ENCODE measurements at places on chromosomes 5 and 9.

DNA sequence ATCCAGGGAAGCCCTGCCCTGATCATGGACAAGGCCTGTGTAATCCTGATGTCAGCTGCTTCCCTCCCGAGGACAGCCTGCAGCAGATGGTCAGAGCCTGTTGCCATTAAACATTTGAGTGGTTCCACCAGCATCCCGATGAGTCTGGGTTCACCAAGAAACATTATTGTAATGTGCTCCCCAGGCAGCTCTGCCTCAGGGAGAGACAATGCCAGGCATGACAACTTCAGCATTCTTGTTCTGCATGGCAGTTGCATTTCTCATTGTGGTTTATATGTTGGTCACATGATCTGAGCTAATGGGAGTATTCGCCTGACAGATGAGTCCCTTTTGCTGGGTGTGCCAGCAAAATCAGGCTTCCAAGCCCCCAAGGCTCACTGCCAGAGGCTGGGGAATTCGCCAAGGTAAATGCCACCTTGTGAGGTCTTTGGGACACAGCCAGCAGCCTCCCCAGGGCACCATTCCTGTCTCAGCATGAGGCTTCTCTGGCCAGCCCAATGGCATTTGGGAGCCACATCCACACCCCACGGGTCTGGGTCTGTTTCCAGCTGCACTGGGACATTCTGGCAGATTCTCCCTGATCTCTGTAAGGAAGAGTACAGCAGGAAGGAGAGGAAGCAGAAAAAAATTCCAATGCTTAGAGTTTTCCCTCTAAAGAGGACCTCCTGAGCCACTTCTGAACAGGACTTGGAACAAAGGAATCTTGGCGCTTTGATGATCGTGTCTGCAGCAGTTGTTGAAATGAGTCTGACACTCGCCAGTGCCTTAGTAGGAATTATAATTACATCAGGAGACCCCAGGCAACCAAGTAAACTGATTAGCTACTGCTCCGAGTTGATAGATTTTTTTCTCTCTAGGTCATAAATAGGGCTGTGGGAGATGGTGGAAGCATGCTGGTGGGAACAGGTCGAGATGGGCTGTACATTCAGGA lies 18.7 kb downstream of the KCNIP1 start:
- peak; percentile 76 for DNase-seq

- no peak for DNase-seq
Measured at GRCh38 chr5:171640480-171640879, 145.1 kb upstream of the SMIM23 start.

- no peak for DNase-seq
Measured at GRCh38 chr9:134034215-134035040, 9.1 kb downstream of the BRD3OS start.

DNA sequence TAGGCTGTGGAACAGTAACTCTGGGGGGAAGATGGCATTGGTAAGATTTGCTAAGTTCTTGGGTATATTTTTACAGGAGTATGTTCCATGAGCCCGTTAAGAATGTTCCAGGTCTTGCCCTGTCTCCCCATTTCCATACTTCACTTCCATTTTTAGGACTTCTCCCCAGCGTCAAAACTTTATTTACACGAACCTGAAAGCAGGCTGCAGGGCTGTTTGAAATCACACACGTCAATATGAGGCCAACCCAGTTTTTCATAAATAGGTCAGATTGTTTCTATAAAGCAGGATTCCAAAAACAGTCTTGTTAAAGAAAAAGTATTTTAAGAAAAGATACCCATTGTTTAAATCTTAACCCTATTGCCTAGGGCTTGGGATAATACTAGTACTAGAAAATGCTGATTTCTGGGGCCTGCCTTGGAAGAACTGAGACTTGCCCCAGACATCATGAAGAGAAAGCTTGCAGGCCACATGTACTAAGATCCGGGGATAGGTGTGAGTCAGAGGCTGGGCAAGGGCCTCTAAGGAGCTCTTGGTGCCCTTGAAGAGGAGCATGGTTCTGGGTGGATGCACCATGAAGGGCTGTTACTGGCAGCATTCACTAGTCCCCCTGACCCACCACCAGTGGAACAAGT lies 24.2 kb downstream of the TRIO start:
- DNase-seq, result peak; percentile 45

DNA sequence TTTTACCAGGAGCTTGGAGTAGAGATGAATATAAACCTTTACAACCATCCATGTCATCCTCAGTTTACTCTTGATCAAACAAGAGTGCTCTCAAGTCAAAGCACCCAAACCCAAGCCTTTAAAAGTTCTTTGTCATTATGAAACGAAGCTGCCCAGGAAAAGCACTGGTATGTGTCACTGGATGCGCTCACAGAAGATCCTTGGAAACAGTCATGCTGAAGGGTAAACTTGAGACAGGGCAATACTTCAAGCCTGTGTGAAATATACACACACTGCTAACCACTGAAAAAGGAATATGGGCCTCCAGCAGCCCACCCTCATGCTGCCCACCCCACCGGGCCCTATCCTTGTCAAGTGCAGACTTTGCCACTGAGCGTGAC lies 84.5 kb downstream of the PRRT1B start:
- DNase-seq, result no peak

DNA sequence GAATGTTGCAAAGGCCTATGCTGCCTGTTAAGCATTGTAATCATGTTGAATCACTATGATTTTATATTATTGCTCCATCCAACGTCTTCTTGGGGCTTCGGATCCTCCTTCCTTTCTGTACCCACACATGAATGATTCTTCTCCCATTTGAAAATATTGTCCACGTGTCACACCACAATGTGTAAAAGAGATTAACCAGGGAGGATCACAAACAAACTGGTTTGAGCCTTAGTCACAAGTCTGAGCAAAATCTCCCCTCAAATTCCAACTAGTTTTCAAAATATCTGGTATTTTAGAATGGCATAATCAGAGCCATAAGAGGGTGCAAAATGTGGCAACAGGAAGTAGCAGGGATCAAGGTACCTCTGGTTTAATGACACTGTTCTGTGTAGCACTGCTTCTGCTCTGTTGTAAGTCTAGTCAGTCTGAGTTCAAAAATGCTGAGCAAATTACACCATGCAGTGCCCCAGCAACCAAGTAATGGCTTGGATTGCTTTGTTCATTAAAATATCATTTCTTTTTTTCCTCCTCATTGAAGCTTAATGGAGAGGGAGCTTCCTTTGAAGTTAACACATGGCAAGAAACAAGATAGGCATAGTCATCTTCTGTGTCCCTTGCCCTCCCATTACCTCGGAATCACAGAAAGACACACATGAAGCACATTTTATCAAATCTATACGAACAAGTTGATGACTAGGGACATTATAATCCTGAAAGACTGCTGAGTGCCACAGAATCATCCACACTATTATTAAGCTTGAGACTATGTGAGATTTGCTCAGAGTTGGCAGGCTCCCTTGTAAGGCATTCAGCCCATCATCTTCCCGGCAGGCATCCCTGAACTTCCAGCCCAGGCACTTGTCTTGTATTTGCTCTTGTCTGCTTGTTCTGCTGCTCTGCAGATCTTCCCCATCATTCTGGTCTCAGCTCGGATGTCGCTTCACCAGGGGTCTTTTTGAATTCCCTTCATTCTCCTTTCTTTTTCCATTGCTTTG lies 102.0 kb upstream of the PRLR start:
- no peak for DNase-seq

- DNase-seq, result no peak
Measured at GRCh38 chr9:90724880-90725279, 76.7 kb upstream of the SYK start.

DNA sequence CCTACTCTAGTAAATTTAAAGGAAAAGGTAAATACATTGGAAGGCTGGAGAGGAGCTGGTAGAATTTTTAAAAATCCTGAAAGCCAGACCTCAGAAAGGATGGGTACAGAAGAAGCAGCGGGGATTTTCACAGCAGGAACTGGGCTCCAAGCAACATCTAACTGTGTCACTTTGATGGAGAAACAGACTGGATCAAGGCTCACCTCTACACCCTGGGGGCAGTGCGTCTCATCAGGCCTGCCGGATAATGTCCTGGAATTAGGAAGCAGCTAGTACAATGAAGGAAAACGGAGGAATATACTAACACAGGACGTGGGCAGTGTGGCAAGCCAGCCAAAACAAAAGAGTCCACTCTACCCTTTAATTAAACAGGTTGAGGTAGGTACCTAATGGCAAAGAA lies 463.6 kb downstream of the TAF11L14 start:
- no peak for DNase-seq

DNA sequence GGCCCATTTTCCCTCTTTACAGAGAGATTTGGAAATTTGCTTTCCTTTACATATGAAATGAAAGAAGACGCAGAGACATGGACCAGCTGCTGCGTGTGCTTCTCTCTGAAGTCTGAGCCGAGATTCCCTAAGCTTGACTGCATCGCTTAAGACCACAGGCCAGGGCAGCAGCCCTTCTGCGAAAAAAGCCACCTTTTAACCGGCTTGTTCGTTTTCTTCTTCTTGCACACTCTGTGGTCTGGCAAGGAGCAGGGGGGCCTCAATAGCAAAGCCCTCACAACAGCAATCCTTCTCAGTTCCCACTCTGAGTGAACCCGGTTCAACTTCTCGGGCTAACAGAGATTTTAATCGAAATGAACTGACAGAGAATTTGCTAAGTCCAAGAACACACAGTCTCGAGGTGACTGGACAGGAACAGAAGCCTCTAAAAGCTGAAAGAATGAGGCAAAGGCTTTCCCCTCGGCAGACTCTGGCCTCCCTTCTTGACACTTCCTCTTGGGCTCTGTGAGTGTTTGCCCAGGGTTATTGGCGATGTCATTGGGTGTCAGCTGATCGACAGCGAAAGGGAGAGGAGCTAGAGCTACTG lies 512.9 kb upstream of the KLF4 start:
- DNase-seq, result no peak

DNA sequence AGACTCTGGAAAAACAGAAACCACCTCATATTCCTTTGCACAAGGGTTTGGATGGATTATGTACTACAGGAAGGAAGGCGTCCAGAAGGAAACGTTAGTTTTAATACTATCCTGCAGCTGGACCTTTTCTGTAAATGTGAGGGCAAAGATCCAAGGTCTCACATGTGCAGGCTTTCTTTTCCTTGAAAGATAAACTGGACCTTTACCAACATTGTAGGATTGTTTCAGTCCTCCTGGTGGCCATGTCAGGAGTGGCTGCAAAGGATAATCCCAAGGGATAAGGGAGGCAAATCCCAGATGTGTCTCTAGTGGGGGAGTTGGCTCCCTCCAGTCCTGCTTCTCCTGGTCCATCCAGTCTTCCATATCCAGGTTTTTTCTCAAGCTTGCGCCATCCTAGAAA lies 397.5 kb downstream of the HTR1A start:
- DNase-seq, result no peak

DNA sequence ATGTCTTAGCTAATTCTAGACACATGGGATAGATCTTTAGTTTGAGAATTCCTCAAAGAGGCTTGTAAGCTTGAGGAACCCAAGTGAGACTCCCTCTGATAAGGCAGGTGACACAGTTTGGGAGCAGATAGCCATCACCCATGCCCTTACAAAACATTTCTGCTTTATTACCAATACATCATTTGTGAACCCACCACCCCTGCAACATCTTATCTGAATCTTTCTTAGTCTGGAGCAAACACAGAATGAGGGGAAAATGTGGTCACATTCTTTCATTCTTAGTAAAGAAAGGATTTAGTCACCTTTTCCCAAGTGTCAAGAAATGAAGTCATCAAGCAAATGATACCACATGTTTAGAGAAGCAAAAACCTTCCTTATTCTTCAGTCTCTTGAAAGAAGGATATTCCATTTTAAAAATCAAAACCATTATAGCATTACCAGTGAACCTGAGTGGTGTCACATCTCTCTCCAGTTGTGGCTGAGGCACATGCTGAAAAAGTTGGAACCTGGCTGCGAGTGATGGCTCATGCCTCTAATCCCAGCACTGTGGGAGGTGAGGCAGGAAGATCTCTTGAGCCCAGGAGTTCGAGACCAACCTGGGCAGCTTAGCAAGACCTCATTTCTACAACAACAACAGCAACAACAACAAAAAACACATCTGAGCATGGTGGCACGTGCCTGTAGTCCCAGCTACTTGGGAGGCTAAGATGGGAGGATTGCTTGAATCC lies 65.9 kb downstream of the PRKACG start:
- no peak for DNase-seq

GRCh38 chr5:33035851-33036527 lies 324.9 kb downstream of the NPR3 start:
- no peak for DNase-seq

DNA sequence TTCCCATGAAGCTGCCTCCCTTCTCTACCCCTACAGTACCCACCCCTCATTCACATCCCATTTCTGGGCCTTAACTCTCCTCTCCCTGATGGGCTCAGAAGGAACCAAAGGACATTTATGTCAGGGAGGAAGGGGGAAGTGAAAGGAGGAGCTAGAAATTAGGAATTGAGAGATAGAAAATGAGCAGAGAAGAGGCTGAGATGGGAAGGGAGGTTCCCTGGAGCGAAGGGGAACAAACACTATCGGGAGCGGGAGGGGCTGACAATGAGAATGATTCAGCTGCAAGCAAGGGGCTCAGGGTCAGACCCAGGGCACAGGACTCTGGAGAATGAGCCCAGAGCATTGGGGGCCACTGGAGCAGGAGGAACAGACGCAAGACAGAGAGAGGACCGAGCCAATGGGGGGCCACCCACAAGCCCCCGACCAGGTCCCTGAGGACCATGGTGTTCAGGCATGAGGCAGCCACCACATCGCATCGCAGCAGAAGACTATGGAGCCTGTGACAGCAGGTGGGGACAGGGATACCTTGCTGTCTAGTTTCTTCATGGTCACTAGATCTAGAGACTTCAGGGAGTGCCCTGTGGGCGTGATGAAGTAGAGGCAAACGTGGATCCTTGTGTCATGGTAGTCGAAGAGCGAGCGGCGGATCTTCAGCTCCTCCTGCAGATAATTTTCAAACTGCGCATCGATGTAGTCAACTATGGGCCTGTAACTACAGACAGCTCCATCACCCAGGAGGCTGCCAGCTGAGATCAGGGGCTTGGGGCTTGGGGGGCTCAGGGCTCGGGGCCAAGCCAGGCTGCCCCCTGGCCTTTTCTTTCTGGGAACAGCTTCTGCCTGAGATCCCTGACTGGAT lies 13.6 kb downstream of the SEPTIN8 start:
- DNase-seq, result no peak

DNA sequence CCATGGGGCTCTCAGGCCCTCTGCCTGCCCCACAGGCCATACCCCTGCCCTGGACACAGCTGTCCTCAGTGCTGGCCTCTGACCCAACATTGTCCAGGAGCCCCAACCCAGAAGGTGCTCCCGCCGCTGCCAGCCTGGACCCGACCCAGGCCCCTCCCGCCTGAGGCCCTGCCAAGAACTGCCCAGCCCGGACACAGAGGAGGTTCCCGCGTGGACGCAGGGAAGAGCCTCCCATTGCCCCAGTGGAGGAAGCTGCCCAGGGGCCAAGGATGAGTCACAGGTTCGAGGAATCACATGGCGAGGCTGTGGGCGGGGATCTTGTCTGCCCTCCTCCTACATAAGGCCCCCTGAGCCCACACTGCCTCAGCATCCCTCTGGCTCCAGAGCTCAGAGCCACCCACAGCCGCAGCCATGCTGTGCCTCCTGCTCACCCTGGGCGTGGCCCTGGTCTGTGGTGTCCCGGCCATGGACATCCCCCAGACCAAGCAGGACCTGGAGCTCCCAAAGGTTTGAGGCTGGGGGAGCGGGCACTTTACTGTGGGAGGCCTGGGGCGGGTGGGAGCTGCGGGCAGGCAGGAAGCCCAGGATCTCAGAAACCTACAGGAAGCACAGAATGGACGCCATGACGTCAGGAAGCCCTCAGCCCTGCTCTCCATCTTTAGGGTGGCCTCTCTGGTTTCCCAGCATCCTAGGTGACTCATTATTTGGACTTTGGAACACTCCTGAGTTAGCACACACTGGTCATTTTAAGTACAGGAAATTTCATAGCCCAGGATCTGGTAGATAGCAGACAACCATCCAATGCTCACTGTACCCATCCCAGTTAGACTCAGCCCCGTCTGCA lies at the start of gene PAEP:
Gene PAEP, plus strand, starts transcription at position 366 of the 844 bp plus-strand sequence.
- DNase-seq, result no peak
